ENCODE measurements at places on chromosomes 7 and 10.

DNA sequence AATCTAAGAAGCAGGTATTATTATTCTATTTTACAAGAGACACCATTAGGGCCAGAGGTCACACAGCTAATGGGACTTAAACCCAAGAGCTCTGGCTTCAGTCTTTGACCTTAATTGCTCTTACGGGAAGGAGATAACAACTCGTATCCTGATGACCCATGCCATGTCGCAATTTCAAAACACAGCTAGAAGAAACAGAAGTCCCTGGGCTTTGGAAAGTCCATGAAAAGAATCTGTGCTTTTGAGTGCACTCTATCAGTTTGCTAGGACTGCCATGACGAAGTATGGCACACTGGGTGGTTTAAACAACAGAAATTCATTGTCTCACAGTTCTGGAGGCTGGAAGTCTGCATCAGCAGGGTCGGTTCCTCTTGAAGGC, 247.8 kb upstream of the AOAH start:
- DNase-seq: no peak

DNA sequence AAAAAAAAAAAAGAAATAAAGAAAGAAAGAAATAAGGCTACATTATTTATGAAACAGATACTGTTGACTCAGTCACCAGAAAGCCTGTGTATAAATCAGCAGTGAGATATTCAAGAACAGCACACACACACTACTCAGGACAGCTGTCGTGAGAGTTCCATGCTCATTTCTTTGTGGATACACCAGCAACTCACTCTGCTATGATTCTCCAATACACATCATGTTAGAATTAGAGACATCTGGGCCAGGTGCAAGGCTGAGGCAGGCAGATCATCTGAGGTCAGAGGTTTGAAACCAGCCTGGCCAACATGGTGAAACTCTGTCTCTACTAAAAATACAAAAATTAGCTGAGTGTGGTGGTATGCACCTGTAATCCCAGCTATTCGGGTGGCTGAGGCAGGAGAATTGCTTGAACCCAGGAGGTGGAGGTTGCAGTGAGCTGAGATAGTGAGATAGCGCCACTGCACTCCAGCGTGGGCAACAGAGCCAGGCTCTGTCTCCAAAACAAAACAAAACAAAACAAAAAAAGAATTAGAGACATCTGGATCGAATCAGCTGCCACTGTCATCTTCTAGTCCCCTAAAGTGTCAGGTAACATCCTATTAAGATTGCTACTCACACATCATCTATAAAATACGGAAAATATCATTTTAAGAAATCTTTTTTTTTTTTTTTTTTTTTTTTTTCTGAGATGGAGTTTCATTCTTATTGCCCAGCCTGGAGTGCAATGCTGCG, 11.2 kb upstream of the NUPR2 start:
- DNase-seq: no peak

DNA sequence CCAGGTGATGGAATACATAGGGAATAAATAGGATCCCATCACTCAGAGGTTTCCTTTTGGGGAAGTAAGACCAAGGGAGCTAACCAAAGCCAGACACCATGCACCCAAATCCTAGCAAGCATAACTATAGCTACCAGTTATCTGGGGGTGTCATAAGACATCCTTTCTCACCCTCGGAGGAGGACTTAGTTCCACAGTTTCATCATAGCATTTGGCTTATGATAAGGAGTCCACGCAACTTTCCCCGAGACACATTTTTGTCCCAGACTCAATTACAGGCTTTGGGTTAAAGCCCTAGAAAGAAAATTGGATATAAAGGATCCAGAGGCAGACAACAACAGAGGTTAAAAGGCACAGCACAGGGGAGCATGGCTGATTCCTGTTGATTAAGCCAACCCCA, 442.9 kb downstream of the HTR7 start:
- no peak for DNase-seq

- no peak for DNase-seq
These were observed 68.5 kb downstream of the TET1 start for GRCh38 chr10:68628576-68629127.

DNA sequence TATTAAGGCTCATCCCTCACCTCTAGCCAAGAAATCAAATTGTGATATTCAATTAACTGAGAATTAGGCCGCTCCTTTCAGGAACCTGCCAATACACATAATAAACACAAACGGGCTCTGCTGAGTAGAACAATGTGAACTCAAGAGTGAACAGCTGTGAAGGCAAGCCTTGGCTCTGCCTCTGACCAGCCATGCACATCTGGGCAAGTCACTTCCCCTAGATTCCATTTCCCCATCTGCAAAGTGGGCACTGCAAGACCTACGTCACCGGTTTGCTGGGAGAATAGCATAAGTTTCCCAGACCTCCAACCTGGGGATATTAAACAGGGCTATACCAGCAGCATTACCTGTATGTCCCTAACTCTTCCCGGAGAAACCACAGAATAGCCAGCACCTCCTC, 355.2 kb downstream of the TNS3 start:
- no peak for DNase-seq

- DNase-seq: no peak
These were observed 6.7 kb upstream of the JAKMIP3 start for GRCh38 chr10:132058793-132059759.

GRCh38 chr7:44150466-44150832, 9.3 kb upstream of the MYL7 start:
- no peak for DNase-seq

DNA sequence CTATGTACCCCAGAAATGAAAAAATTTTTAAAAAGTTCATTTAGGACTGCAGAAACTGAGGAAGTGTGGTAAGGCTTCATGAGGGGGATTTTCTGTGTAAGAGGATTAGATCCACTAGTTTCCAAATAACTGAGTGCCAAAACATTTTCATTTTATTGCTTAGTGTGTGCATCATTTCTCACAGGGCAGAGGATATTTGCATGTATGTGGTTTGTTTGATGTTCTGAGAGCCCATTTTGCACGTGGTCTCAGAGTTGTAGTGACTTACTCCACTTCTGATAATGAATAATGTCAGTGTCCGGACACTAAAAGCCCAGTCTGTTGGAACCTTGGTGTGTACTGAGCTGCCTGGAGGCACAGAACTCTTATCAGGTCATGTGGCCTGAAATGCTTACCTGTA, 299.9 kb downstream of the AUTS2 start:
- no peak for DNase-seq

DNA sequence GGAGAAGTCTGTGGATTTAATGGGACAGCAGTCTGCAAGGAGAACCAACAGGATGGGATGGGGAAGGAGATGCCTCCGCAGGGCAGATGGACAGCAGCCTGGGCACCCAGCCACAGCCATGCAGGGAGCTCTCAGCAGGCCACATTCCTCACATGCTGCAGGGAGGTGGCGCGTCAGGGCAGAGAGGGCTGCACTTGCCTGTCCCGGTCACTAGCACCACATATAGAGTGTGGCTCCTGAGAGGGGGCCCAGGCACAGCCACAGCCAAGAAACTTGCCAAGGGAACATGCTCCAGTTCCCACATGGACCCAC, 86.8 kb upstream of the ZMIZ1 start:
- DNase-seq: no peak
